NCI-H1105 (cell line): ENCODE measurements at places on chromosomes 16 and 17.

- no peak for DNase-seq
These were observed 194.3 kb upstream of the RPL38 start for GRCh38 chr17:74009056-74009625.

DNA sequence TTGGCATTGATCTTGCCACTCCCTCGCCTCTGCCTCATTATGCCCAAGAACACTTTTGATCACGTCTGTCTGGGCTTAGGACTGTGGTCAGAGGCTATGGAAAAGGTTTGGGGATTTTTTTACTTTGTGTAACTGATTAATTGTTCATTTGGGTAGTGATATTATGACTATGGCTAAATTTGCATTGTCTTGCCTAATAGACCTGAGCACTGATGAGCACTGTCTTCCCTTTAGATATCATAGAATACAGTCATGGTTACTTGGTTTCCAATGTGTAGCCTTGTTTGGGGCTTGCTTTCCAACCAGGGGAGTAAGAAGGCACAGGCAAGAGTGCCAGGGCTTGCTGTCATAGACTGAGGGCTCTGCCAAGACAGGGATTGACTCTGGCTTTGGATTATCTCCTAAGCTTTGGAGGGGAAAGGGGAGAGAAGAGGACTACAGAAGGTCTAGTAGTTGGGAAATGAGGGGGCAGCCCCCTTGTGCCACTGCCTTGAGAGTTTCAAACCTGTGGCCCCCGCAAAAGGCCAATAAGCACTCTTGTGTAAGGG lies 13.7 kb downstream of the LIMD2 start:
- DNase-seq = no peak

DNA sequence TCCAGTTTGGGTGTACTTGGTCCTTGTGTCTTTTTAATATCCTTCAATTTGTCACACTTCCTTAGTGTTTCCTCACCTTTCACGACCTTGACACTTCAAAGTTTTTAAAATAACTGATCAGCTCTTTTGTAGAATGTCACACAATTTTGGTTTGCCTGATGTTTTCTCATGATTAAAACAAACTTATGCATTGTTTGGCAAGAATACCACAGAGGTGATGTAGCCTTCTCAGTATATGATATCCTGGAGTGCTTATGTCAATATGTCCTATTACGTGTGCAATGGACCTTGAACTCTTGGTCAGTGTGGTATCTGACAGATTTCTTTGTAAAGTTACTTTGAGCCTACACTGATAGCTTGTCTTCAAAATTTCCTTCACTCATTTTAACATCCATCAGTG lies 297.4 kb downstream of the CNTNAP4 start:
- DNase-seq = no peak

DNA sequence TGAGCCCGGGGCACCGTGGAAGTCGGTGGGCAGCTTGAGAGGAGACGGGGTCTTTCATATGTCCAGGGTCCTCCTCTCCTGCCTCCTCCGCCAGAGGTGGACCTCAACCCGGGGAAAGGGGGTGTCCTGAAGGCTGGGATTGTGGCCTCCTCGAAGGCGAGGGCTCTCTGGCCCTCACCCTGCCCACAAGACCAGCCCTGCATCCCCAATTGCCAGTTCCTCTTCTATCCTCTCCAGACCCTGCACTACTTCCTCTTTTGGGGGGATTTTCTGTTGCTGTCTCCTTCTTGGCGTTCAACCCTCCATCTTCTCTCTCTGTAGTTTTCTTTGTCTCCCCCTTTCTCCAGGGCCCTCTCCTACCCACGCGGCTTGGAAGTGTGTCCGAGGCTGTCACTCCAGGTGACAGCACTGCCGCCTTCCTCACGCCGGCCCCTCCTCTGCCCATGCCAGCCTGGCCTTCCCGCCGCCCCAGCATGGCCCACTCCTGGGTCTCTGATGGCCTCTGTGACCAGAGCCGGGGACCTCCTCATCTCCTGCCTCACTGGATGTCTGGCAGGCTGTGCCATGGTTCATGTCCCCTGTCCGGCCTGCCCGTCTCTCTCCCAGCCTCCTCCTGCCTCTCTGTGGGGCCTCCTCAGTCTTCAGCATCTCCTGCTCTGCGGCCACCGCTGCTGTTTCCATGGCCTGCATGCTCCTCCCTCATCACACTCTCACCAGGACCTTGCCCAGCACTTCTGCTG lies 2.4 kb upstream of the ITGAX start:
- DNase-seq = no peak

DNA sequence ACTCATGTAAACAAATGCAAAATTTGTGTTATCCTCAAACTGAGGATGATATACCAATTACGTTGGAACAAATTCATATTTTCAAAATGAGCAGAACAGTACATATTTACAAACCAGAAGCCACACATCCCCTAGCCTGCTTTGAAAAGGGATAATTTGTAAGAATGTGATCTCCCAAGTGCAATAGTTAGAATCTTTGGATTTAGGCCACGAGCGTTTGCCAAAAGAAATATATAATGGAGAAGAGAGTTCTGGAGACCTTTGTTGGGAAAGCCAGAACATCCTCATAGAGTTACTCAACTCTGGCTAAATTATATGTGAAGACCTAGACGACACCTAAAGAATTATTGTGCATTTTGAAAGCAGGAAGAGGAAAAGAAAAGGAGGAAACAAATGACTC lies 449.3 kb downstream of the KCNJ2 start:
- no peak for DNase-seq
